Left lung (tissue), 14 donors: ENCODE measurements at places on chromosomes 6 and 20. TPM values are rescaled to one million over a fixed set of nuclear protein-coding genes. Genes with fewer than 3 reads are reported as not detected.

Gene POU5F1
- 1.8 TPM for polyA plus RNA-seq

Gene CAGE1
- not detected for polyA plus RNA-seq

Gene PNLDC1
- polyA plus RNA-seq, result 0.38 TPM

Gene ISM1
- polyA plus RNA-seq, result 18.2 TPM

Gene DEF6
- 6.8 TPM for polyA plus RNA-seq

Gene BPIFB4
- not detected for polyA plus RNA-seq

Gene KIF6
- polyA plus RNA-seq, result 1.6 TPM

Gene MLN
- 0.28 TPM for polyA plus RNA-seq

Gene CASS4
- 20.6 TPM for polyA plus RNA-seq

Gene KHDC3L
- polyA plus RNA-seq, result 0.23 TPM

Gene SLC23A2
- polyA plus RNA-seq, result 25.7 TPM

Gene PRICKLE4
- 11.8 TPM for polyA plus RNA-seq

Gene ALDH5A1
- 14.7 TPM for polyA plus RNA-seq

Gene CLVS2
- 0.48 TPM for polyA plus RNA-seq

Gene BPIFA1
- polyA plus RNA-seq, result not detected

Gene OR5V1
- polyA plus RNA-seq, result not detected

Gene GRM1
- 0.07 TPM for polyA plus RNA-seq

Gene ADGRF4
- polyA plus RNA-seq, result 0.18 TPM

Gene RSPH9
- polyA plus RNA-seq, result 4.2 TPM

Gene TGM6
- polyA plus RNA-seq, result not detected

Gene RAB44
- polyA plus RNA-seq, result 0.11 TPM

Gene TBXT
- not detected for polyA plus RNA-seq

Gene SPINT3
- not detected for polyA plus RNA-seq

Gene TSPO2
- 1.5 TPM for polyA plus RNA-seq

Gene CYP39A1
- polyA plus RNA-seq, result 11.9 TPM

Gene HSPA1L
- 2.9 TPM for polyA plus RNA-seq

Gene CEP250
- 71.7 TPM for polyA plus RNA-seq

Gene SAMD5
- 26.5 TPM for polyA plus RNA-seq
